Activated CD4-positive, alpha-beta T cell treated with anti-CD3 and anti-CD28 coated beads for 24 hours (primary cell): ENCODE measurements at places on chromosomes 16 and 17.

DNA sequence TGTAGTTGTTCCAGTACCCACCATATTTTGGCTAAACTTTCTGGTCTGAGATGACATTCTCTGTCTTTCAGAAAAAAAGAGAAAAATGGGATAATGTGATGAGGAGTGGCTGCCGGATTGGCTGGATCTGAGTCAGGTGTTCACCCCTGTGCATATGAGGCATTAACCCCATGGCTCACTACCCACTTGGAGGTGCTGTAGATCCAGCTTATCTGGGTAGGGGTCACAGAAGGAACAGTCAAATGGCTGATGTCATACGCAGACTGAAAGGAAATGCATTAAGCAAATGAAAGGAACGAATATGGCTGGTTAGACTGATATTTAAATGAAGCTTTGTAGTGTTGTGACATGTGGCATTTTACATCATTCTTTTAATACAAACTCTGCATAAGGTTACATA lies 17.3 kb downstream of the MAP2K6 start:
- DNase-seq = no peak

DNA sequence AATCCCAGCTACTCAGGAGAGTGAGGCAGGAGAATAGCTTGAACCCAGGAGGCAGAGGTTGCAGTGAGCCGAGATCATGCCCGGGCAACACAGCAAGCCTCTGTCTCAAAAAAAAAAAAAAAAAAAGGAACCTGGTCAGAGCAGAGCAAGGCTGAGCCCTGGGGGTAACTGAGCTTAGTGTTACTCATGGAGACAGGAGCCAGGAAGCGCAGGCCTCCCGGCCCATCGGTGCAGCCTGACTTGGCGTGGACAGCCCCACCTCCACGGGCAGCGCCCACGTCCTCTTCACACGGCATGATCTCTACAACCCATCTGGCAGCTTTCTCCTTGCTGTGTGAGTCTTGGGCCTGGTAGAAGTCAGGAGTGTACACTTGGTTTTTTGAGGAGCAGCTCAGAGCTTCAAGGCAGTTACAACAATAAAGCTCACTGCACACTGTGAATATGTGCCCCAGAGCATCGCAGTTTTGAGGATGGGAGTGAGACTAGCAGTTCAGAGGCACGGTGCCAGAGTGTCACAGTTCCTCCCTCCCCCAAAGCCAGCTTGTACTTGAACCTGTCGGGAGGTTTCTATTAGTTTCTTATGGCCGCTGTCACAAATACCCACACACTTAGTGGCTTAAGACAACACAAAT lies 129.9 kb downstream of the RAP1GAP2 start:
- no peak for DNase-seq

DNA sequence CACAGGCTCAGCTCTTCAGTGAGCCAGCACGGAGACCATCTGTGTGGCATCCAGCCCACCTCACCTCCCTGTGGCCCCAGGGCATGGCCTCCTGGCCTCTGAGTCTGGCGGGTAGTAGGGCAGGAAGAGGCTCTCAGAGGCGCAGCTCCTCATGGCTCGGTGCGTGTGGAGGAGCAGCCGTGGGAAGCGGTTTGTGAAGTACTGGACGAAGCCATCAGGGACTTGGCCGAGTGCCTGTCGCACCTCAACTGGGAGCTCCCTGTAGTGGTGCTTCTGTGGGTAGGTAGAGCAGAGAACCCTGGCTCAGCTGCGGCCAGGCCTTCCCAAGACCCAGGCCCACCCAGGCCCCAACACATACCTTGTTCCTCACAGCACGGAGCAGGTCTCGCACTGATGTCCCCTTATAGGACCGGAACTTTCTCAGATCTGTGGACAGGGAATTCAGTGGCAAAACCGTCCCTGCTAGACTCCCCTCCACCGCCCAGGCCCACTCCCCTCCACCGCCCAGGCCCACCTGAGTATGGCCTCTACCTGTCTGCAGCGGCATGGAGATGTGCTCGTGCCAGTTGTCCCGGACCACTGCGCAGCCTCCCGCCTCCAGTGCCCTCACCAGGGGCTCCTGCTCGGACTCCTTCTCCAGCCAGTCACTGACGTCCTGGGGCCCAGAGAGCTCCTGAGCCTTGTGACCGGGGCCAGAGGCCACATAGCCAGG lies 12.2 kb downstream of the PLK1 start:
- DNase-seq = no peak

GRCh38 chr16:1788708-1789100 lies 4.8 kb downstream of the IGFALS start:
- no peak for DNase-seq

GRCh38 chr16:88588754-88589153 lies 18.6 kb downstream of the ZC3H18 start:
- no peak for DNase-seq

DNA sequence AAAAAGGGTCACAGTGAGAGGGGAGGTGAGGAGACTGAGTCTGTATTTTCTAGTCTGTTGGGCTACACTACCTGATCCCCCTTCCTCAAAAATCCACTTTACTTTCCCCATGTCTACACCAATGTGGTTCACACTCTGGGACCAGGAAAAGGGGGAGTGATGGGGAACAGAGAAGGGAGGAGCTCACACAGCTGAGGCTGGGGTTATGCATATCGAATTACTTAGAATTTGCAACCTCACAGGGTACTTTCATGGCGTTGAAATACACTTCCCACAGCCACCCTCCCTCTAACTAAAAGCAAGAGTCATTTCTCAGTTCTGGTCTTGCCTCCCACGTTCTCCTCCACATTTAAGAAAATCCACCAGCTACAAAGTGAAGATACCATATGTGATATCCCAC lies 14.1 kb downstream of the MAPT start:
- no peak for DNase-seq

DNA sequence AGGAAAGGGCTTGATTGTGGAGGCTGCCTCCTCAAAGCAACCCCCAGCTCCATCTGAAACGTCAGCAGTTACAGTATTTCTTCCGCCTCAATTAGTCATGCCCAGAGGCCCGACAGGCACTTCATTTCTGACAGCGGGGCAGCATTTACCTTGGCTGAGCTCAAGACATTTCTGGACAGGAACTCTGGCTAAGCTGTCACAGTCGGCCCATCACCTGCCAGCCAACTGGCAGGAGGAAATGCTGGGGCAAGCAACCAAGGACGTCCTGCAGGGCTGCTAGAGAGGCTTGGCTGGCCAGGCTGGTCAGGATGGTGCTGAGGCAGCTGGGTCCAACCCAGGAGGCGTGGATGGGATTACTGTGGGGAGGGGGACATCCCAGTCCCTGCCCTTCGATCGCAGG lies 27.8 kb downstream of the PLXDC1 start:
- DNase-seq = no peak

DNA sequence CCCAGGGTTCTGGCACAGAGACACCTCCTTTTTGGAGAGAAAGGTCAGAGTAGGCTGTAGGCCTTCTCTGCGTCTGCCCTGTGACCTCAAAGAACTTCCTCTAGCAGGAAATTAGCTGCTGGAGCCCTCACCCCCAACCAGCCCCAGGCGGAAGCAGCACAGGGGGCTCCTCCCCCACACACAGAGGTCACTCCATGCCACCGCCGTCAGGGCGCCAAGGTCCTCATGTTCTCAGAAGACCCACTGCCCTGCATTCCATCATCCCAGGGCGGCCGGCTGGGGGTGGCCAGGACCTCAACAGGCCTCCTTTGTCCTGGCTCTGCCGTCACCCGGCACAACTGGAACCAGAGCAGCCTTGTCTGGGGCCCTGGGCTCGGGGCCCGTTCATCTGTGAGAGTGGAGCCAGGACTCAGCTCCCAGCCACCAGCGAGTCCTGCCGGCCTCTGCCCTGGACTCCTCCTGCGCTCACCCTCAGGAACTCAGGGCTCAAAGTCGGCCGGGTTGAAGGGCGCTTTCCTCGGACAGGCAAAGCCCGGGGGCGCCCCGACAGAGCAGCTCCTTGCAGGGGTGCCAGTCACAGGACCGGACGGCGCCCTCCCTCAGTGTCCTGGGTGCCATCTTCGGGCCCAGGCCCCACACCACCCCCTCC lies 1.2 kb downstream of the TMC6 start:
- DNase-seq = no peak

- no peak for DNase-seq
These were observed 119.8 kb downstream of the HIC1 start for GRCh38 chr17:2174468-2175293.

GRCh38 chr16:1712791-1713261 lies 6.8 kb downstream of the MAPK8IP3 start:
- no peak for DNase-seq

GRCh38 chr16:55622930-55623561 lies 32.7 kb upstream of the SLC6A2 start:
- DNase-seq = no peak

DNA sequence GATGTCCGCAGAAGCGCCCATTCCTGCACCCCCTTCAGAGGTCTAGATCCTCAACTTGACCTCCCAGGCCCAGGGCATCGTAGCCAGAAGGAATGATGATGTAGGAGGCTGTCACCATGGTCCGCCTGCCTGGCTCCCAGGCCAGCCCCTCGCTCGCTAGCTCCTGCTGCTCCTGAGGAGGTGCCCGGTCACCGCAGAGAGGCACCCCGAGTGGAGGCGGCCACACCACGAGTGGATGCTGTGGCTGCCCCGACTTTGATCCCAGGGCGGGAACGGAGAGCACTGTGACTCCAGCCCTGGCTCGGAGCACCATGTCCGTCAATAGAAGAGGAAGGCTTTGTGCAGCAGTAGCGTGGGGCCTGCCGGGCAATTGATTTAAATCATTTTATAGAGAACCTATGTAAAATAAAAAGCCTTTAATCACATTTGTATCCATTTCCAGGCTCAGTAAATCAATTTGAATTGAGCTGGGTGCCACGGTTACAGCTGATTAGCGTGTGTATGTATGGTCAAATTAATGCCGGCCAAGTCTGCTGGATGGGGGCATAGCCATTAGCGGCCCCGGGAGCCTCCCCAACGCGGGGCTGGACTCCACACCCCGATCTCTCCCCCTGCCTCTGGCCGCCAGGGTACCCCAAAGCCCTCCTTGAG lies 122.6 kb upstream of the GSE1 start:
- DNase-seq = no peak

- DNase-seq = no peak
These were observed 456.9 kb downstream of the TOX3 start for GRCh38 chr16:52090080-52090479.

DNA sequence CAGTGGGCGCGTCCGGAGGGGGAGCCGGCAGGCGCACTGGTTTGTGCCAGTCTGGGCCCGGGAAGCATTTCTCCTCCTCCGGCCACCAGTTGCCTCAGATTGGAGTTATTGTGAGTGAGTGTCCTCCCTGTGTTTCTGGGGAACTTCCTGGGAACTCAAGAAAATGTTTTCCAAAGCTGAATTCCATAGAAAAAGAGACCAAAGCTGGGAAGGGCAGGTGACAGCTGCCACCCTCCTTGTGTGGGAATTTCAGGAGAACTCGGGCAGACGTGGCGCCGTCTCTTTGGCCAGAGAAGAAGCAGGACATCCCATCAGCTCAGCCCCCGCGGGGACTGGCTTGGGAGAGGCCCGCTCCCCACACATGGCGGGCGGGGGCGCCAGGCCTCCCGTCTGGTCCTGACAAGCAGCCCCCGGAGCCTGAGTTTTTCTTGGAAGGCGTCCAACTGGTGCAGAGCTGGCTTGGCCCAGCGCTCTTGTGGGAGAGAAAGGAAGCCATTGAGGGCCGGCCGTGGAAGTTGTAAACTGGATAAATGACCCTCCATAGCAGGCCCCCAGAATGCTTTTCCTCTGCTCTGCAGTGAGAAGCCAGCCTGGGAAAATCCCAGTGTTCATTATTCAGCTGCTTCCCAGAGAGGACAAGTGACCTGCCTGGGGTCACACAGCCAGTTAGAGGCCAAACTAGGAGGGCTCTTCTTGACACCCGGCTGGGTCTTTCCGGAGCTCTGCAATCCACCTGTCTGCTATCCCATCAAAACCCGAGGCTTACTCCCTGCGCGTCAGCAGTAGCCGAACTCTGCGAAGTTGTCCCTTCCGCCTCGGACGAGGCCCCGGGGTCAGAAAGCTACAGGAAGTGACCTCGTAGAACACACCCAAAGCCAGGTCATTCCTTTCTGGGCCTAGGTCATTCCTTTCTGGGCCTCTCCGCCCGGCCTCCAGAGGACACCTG lies 39.2 kb upstream of the GSE1 start:
- DNase-seq = no peak

DNA sequence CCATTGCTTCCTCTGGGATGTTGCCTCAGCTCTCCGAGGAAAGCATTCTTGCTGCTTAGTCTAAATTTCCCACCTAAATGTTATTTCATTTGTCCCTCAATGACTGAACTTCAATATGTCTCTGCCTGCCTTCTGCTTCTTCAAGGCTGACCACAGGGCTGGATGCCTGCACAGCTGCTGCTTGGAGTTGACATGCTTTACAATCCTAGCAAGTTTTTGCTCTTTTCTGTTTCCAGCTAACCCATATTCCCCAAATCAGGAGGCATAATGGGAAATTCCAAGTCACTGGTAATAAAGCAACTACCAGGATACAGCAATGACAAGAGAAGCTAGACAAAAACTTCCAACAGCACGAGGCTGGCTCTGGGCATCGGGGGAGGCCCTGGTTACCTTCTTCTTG lies 48.9 kb downstream of the GTF3C1 start:
- DNase-seq = no peak

GRCh38 chr16:1818204-1818872 lies 8.3 kb downstream of the HAGH start:
- DNase-seq = no peak

GRCh38 chr17:55756689-55757088 lies 5.8 kb downstream of the PCTP start:
- DNase-seq = no peak

DNA sequence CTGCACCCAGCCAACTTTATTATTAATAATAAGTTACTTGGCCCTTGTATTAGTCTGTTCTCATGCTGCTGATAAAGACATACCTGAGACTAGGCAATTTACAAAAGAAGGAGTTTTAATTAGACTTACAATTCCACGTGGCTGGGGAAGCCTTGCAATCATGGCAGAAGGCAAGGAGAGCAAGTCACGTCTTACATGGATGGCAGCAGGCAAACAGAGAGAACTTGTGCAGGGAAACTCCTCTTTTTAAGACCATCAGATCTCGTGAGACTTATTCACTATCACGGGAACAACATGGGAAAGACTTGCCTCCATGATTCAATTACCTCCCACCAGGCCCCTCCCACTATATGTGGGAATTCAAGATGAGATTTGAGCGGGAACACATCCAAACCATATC lies 47.7 kb downstream of the SYT17 start:
- DNase-seq = no peak

- DNase-seq = no peak
These were observed 8.1 kb downstream of the GPRC5B start for GRCh38 chr16:19876501-19877059.

GRCh38 chr17:6279659-6280058 lies 155.3 kb downstream of the AIPL1 start:
- DNase-seq = no peak

- DNase-seq = no peak
These were observed 2.3 kb upstream of the SCPEP1 start for GRCh38 chr17:56975656-56976055.

DNA sequence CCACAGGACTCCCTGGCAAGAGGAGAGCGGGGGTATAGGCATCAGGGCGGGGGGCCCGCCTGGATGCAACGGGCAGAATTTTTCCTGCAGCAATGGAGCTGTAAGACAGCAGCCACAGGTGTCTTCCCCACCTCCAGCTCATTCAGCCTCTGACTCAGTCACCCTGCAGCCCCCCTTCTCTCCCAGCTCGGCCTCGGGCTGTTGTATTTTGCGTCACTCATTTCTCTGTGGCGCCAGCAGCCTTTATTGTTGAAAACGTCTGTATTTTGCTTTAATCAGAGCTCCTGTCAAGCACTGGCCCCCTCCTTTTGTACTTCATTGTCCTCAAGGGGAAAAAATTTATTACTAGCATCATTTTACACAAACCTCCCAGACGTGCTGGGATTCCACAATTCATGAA lies 117.7 kb downstream of the WSCD1 start:
- no peak for DNase-seq
